ENCODE measurements at places on chromosomes 5 and 9.

DNA sequence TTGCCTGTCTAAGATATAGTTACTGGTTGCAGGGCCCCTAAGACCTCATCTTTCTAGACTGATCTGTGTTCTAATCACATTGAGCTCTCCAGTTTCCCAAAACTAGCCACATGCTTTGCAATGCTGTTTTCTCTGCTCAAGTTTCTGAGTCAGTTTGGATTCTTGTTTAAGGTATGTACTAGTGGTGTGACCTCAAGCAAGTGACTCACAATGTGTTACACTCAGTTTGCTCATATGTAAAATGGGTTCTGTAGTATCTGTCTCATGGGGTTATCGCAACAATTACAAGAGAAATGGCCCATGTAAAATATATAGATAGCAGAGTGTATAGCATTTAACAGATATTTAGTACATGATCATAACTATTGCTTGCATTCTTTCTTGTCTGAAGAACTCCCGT is 153.1 kb upstream of the ELL2 start:
- DNase-seq: no peak

DNA sequence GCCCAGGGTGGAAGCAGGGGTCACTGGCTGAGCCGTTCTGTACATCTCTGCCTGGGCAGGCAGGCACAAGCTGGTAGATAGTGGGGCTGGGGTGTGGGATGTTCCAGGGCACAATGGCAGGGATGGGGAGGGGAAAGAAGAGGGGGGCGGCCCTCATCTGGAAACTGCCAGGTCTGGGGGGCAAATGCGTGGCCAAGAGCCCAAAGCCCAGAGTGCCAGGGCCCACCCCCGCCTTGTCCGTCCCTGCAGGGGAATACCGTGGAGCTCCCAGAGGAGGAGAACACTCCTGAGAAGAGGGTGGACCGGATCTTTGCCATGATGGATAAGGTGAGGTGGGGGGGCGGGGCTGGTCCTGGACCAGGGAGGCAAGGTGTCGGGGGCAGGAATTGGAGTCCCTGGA is 42.7 kb upstream of the HMCN2 start:
- no peak for DNase-seq

- no peak for DNase-seq
Measured at GRCh38 chr9:114570742-114571141, 16.8 kb upstream of the ATP6V1G1 start.

DNA sequence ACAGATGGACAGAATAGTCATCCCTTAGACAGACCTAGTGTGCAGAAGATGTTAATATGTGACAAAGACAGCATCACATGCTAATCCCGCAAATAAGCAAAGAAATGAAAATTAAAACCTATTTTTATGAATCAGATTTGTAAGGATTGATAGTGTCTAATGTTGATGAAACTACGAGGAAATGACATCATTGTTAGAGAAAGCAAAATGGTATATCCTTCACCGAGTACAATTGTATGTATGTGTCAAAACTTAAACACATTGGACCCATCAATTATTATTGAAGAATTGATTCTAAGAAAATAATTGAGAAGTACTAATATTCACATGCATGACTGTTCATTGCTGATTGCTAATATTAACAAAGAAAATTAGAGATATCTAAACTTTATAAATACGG is 493.2 kb downstream of the BNC2 start:
- no peak for DNase-seq

DNA sequence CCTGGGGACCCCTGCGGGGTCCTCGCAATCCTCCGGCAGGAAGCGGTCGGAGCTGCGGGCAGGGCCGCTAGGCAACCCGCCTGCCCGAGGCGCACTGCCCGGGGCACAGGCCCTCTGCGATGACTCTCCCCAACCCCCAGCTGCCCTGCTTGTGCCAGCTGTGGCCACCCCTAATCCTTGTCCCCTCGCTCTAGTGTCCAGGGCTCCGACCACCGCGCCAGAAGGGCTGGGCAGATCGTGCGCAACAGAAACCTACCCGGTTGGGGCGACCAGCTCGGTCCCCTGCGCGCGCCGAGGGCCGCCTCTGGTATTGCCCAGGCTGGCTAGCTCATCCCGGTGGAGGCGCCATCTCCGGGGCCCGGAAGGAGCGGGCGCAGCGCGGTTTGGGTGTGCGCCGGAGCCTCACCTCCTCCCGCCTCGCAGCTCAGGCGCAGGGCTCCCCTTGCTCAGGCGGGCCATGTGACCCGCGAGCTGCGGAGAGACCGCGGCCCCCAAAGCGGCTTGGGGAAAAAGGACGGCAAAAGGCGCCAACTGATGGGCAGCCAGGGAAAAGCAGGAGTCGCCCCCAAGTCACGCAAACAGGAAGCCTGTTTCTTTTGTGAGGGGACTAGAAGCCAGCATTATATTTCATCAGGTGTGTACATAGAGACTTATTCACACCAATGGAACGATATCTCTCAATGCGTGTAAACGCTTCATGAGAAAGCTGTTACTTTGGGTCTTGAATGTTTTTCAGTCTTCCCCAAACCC is 46.8 kb upstream of the RNF20 start:
- DNase-seq: no peak

GRCh38 chr9:115799734-115800133 is 353.9 kb upstream of the PAPPA start:
- no peak for DNase-seq

GRCh38 chr9:88577256-88578120 is 42.5 kb downstream of the NXNL2 start:
- no peak for DNase-seq

DNA sequence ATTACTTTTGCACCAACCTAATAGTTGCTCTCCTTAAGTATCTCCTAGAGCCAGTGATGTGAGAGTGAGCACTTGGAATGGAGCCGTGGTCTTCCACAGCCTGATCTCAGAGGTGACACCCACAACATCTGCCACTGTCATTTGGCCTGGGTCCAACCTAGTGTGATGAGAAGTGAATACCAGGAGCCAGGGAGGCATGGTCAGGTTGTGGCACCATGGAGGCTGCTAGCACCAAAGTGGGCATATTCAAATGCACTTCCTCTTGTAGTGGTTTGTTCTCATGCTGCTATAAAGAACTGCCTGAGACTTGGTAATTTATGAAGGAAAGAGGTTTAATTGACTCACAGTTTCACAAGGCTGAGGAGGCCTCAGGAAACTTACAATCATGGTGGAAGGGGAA is 22.6 kb upstream of the CEP72 start:
- DNase-seq: no peak

DNA sequence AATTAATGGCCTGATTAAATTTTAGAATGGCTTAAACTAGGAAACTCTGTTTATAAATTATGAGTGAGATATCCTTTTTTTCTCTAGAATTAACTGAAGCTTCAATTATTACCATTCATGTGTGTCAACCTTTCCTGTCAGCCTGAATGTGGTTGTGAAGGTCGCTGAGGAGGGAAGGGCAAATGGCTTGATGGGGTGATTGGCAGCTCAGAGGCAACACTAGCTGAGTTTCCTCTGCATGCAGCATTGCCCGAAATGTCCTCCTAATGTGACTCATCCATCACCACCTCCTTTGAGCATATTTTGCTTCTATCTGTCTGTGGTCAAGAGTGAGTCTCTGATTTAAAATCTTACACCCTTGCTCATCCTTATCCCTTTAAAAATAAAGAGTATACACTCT is 281.9 kb downstream of the TENT4A start:
- no peak for DNase-seq

DNA sequence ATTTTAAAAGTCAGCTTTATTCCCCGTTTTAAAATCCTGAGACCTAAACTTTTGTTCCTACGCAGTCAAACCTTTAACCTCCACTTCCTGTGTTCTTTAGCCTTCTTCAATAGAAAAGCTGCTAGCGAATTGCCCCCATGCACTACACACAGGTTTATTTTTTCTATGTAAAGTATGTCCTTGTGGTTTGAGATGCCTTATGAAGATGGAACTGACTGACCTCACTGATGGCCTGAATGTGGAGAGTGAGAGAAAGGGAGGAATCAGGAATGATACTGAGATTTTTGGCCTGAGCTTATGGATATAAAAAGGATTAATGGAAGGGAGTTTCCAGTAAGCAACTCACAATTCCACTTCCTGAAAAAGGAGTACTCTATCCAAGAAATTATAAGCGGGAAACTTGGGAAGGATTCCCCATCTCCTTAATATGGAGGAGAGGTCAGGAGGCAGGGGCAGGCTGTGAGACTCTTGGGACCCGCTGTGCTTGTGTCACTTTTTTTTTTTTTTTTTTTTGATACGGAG is 89.5 kb downstream of the UGCG start:
- DNase-seq: no peak

GRCh38 chr9:17339156-17339555 is 204.3 kb downstream of the CNTLN start:
- no peak for DNase-seq

DNA sequence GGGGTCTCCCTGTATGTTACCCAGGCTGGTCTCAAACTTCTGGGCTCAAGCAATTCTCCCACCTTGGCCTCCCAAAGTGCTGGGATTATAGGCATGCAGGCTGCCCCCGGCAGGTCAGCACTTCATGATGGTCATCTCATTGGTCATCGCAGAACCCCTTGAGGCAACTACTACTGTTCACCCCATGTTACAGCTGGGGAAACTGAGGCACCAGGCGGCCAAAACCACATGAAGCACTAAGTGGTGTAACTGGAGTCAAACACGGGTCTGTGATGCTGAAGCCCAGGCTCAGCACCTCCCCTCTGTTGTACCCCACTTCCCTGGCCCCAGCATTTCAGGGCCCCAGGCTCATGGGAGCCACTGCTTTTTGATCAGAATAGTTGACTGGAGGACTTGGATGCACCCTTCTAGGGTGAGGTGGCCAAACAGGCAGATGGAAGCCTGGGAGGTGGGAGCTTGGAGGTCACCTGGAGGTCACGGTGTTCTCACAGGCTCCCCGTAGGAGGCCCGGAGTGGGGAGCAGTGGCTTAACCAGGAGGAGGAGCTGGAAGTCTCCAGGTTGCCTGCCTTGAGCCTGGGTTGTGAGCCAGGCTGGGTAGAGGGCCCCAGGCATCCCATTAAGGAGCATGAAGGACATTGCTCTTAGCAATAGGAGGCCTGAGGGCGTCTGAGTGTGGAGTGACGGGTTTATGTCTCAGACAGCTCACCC is 57.3 kb upstream of the RPL26L1 start:
- no peak for DNase-seq

DNA sequence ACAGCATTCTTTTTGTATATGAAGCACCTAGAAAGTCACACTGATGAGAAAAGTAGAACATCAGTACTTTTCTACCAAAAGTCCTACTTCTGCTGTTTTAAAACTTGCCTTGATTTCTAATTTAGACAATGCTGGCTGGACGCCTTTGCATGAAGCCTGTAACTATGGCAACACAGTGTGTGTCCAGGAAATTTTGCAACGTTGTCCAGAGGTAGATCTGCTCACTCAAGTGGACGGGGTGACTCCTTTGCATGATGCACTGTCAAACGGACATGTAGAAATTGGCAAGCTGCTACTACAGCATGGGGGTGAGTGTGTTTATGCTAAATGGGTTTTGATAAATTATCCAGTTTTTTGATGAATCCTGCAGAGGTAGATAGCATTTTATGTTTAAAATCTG is 73.5 kb downstream of the SLF1 start:
- no peak for DNase-seq

- no peak for DNase-seq
Measured at GRCh38 chr5:61319388-61320146, 12.5 kb upstream of the ZSWIM6 start.

DNA sequence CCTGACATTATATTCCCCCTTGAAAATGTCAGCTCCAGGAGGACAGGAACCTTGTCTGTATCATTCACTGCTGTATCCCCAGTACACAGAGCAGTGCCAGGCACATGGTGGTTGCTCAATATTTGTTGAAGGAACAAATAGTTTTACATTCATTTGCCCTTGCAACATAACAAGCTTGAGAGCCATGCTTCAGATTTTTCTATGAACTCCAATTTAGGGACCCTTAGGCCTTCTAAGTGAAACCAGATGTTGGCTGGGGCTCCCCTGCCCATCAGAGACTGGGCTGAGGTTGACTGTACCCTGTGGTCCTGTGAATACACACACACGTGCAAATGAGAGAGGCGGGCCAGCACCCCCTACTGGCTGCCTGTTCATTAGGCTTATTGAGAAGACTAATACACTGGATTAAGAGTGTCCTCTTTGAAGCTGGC is 214.9 kb upstream of the WWC1 start:
- no peak for DNase-seq

DNA sequence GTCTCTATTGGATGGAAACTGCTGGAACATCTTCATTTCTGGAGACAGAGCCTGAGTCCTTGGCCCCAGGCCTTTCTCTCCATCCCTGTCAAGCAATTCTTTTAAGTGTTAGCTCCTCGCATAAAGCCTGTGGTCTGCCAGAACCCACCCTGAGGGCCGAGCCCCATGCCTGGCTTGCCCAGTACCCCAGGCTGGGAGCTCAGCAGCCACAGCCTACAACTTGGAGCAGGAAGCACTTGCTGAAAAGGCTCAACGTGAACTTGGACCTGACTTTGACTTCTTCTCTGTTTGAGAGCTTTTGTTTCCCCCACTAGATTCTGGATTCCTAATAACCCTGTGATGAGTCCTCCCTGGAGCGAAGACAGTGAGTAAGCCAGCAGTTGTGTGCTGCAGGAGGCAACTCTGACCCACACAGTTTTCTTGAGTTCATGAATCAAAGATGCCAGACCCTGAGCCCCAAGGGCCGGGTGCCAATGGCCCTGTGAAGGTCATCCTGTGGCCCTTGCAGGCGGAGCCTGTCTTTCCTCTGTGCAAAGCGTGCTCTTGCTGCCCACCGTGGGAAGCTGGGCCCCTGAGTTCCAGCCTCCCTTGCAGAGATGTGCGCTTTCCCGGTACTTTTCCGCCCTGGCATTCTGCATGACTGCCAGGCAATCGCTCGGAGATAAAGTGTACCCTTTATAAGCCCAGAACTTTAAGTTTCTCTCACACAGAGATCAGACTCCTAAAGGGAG is 64.3 kb upstream of the RUFY1 start:
- DNase-seq: no peak

GRCh38 chr9:37747271-37747753 is 6.3 kb upstream of the TRMT10B start:
- peak; percentile 56 for DNase-seq

- no peak for DNase-seq
Measured at GRCh38 chr9:27487128-27487640, 36.9 kb upstream of the IFNK start.

- no peak for DNase-seq
Measured at GRCh38 chr5:115419846-115420585, 123.6 kb upstream of the CCDC112 start.

GRCh38 chr5:176381979-176382378 is 6.4 kb downstream of the NOP16 start:
- no peak for DNase-seq

- no peak for DNase-seq
Measured at GRCh38 chr5:120007598-120007997, 378.2 kb downstream of the FAM170A start.

DNA sequence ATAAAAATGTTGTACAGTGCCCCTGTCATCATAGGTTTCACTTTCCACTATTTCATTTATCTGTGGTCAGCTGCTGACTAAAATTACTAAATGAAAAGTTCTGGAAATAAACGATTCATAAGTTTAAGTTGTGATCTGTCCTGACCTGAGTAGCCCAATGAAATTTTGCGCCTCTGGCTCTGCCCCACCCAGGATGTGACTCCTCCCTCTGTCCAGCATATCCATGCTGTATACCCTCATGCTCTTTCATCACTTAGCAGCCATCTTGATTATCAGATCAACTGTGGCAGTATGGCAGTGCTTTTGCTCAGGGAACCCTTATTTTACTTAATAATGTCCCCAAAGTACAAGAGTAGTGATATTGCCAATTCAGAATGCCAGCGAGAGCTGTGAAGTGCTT is 97.3 kb downstream of the STARD4 start:
- DNase-seq: no peak

All from stimulated activated CD4-positive, alpha-beta T cell treated with anti-CD3 and anti-CD28 coated beads, Interleukin-2, amount 100 ng/mL, for 24 hours (primary cell).